ENCODE measurements at places on chromosomes 13 and 19.

- no peak for DNase-seq
Observed at GRCh38 chr19:522726-523125, 8.8 kb upstream of the CDC34 start.

- no peak for DNase-seq
Observed at GRCh38 chr19:34165295-34165738, 7.0 kb upstream of the LSM14A start.

- DNase-seq = no peak
Observed at GRCh38 chr13:107852072-107852471, 363.3 kb downstream of the LIG4 start.

DNA sequence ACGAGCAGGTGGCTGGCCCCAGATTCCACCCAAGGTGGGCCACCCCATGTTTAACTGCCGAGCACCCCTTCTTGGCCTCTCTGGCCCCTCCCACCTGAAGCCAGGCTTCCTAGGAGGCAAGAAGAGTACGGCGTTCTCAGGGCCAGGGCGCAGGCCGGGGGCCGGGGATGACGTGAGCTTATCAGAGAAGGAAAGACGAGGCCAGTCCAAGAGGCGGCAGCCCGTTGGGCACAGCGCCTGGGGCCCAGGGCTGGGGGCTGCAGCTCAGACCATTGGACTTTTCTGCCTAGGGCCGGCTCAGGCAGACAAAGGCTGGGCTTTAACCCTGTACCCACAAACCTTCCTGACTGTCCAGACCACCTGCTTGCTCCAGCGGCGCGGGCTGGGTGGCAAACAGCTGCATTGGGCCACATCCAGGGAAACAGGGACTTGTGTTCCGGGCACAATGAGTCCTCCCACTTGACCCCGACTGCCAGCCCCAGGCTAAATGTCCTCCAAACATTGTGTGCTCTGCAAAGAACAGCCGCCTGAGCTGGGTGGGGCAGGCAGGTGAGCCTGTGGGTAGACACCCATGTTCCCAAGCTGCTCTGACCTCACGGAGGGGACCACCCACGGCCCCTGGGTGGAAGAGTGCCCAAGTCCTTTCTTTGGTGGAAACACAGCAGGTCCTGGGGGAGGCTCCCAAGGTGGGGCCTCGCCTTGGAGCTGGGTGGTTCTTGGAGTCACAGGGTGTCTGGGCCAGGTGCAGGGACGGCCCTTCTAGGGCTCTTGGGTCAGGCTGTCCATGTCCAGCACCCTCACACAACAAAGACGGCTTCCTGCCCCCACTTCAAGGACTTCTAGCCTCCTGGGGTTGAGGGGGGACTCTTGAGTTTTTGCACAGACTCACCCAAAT lies 21.9 kb downstream of the COMP start:
- no peak for DNase-seq

GRCh38 chr13:80873589-80873988 lies 532.7 kb upstream of the SPRY2 start:
- DNase-seq = peak; percentile 45

- DNase-seq = no peak
Observed at GRCh38 chr13:52428295-52428694, 22.1 kb downstream of the VPS36 start.

DNA sequence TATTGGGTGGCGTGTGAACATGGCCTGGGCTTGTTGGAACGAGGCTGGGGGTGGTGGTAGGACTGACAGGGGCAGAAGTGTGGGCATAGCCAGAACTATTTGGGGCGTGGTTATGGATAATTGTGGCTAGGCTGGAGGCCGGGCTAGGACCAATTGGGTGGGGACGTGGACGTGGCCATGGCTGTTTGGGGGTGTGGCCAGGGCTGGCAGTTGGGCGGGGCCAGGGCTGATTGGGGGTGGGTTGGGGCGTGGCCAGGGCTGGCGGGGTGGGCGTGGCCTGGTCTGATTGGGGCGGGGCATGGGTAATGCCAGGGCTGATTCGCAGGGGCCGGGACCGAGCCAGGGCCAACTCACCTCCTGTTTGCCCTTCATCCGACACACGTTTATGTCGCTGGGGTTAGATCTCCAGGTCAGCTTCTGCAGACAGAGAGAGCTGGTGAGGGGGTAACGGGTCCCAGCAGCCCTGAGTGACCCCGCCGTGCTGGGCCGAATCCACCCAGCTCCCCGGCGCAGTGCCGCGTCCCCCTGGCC lies 2.8 kb downstream of the SEMA6B start:
- peak; percentile 43 for DNase-seq

- peak; percentile 53 for DNase-seq
Observed at GRCh38 chr19:42323852-42324654, 1.4 kb upstream of the MEGF8 start.

- no peak for DNase-seq
Observed at GRCh38 chr13:109694972-109695371, 91.4 kb downstream of the IRS2 start.

GRCh38 chr13:43770871-43771270 lies 15.9 kb downstream of the ENOX1 start:
- DNase-seq = no peak

- no peak for DNase-seq
Observed at GRCh38 chr13:114077933-114078325, 54.5 kb downstream of the RASA3 start.

DNA sequence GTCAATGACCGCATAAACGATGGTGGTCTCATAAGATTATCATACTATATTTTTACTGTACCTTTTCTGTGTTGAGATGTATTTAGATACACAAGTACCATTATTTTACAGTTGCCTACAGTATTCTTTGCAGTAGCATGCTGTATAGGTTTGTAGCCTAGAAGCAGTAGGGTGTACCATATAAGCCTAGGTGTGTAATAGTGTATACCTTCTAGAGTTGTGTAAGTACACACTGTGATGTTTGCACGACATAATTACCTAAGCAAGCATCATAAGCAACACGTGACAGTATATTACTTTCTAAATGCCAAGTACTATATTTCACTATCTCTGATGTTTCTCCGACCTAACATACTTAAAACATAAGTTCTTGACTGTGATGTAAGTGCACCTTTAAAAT lies 2.7 kb downstream of the LPAR6 start:
- no peak for DNase-seq

GRCh38 chr19:17553256-17553655 lies 2.2 kb upstream of the COLGALT1 start:
- DNase-seq = no peak

DNA sequence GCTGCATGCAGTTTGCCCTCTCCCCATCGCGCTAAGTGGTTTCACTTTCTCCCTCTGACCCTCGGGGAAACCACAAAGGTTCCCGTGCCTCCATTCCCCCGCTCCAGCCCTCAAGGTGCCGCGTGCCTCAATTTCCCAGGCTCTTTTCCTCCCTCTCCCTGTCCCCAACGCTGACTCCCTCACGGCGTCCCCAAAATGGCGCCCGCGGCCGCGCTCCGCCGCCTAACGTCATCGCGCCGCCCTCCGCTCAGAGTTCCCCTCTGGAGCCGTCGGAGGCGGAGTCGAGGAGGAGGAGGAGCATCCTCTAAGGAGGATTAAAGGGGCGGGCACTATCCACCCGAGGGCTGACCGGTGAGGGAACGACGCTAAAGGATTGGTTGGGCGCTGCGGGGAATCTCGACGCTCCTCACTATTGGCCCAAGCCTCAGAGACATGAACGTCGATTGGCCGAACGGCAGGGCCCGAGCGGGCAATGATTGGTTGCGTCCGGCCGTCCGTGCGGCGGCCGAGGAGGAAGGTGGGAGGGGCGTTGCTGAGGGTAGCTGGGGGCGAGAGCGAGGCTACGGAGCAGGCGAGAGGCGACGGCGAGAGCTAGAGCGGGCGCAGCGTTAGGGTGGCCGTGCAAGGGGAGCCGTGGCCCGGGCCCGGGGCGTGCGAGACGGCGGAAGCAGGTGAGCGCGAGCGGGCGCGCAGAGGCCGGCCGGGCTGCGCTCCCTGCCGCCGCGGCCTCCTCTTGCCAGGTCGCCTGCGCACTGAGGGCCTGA lies at the start of gene ZNF574:
ZNF574 (plus strand) TSS at position 551 of the 764 bp plus-strand sequence. CDS start 2,441 bp downstream, outside the sequence.
- peak; percentile 99 for DNase-seq

GRCh38 chr13:111068009-111068350 lies 47.1 kb upstream of the ARHGEF7 start:
- DNase-seq = no peak

- no peak for DNase-seq
Observed at GRCh38 chr13:49302222-49302621, 54.5 kb downstream of the CDADC1 start.

DNA sequence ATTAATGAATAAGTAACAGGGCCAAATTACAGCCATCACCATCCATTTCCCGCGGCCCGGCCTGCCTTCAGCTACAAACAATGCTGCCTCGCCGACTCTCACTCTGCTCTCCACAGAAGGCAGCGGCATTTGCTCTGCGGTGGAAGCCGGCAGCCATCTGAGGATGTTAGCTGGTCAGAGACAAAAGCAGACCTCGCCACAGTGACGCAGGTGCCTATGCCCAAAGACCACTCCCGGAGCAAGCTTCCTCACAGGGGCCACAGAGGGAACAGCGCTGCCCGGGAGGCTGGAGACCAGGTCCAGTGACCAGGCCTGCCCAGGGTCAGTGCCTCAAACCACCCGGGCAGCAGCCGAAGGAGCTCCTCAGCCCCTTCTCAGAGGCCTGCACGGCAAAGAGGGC lies 16.4 kb downstream of the PEPD start:
- no peak for DNase-seq
